Stimulated activated CD8-positive, alpha-beta memory T cell treated with anti-CD3 and anti-CD28 coated beads, Interleukin-7, amount 100 ng/mL, for 24 hours (primary cell): ENCODE measurements at places on chromosomes 4 and X.

- no peak for DNase-seq
Measured at GRCh38 chr4:95638920-95639501, 90.2 kb upstream of the UNC5C start.

DNA sequence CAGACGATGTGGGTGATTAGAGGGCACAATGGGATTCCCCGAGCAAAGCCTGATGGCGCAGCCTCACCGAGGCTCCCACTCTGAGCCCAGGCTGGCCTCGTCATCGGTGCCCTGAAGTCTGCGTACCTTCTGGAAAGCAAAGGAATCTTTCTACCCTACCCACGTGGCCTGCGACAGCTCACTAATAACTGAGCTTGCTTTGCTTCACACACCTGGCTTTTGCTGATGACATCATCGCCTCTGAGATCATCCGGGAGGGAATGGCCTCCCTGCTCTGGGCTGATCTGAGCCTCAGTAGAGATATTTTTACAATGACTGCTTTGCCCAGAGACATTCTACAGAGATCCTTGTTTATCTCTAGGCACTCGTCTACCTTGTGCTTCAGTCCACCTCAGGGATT, 45.4 kb upstream of the PDLIM3 start:
- DNase-seq: no peak

DNA sequence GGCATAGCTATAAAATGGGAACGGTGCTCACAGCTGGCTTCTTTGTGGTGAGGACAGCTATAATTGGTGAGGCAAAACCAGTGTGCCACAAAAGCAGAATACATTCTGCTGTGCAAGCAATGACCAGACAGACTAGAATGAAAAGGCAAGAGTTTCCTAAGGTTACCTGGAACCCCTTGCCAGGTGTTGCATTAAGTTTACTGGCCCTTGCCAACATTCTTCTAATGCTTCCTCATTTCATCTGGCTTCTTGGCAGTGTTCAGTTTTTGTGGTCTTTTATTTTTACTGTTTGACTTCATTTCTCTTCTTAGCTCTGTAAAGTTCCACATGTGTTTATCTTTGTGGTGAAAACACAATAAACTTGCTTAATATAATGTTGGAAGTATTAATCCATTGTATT, 131.4 kb downstream of the PTTG2 start:
- no peak for DNase-seq

GRCh38 chr4:76590798-76591281, 155.8 kb downstream of the SHROOM3 start:
- no peak for DNase-seq

- no peak for DNase-seq
Measured at GRCh38 chr4:109278594-109279031, 23.8 kb downstream of the COL25A1 start.

GRCh38 chr4:52317981-52318380, 266.9 kb downstream of the SPATA18 start:
- DNase-seq: no peak

- DNase-seq: no peak
Measured at GRCh38 chrX:38891641-38892413, 90.6 kb downstream of the MID1IP1 start.

DNA sequence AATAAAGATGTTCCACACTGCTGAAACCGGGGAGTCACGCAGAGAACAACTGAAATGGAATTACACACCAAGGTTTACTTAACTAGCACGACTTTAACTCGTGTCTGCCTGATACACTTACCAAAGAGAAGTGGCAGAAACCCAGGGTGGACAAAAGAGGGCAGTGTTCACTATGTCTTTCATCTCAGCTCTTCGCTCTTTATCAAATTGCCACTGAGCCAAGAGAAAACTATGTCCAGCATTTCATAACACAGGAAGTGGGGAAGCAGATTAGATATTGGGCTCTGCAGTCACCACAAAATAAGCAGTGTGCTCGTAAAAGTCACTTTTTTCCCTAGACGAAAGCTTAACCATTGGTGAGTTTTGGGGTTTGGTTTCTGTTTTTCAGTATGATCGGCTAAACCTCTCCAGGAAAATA, 155.7 kb downstream of the CHIC2 start:
- no peak for DNase-seq

- DNase-seq: no peak
Measured at GRCh38 chr4:102252171-102252570, 93.1 kb downstream of the SLC39A8 start.

DNA sequence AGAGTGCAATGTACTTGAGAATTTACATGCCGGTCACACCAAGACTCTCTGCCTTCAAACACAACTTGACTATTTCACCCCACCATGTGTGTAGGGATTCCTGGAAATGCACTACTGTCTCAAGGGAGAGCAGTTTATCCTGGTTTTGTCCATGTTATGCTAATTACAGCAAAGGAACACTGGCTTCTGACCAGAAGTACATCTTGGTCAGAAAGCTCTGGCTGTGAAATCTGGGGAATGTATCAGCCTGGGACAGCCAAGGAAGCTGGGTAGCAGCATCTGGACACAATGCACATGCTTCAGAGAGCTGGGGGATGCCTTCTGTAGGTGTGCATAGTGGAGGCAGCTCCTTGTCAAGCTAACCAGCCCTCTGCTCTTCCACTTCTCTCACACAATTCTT, 1432.6 kb upstream of the TENM3 start:
- DNase-seq: no peak
